AG08395 (cell line): ENCODE measurements at places on chromosomes 6 and 20.

DNA sequence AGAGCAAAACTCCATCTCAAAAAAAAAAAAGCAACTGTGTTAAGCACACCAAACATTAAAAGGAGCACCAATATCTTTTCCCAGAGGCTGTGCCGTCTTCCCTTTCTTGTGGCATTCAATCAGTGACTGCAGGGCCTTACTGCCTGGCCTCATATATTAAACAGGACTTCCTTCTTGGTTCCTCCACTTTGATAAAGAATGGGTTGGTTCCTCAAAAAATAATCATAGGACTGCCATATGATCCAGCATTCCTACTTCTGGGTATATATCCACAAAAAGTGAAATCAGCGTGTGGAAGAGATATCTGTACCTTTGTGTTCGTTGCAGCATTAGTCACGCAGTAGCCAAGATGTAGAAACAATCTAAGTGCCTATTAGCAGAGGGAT lies 40.3 kb upstream of the GFOD1 start:
- no peak for DNase-seq

DNA sequence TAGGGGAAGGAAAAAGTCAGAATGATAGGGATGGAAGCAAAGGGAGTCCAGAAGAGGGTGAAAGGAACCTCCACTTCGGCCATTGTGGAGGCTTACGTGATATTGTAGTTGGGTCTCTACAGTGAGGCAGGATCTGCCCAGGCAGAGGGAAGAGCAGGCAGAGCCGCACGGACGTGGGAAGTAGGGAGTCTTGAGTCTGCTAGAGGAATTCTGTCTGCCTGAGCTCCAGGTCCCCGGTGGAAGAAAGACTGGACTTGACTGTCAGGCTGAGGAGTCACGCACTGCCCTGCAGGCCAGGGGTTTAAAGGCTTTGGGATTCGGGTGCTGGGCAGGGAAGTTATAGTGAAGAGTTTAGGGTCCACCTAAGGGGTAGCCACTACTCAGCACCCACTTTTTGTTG lies 16.4 kb downstream of the TGM6 start:
- DNase-seq: no peak

DNA sequence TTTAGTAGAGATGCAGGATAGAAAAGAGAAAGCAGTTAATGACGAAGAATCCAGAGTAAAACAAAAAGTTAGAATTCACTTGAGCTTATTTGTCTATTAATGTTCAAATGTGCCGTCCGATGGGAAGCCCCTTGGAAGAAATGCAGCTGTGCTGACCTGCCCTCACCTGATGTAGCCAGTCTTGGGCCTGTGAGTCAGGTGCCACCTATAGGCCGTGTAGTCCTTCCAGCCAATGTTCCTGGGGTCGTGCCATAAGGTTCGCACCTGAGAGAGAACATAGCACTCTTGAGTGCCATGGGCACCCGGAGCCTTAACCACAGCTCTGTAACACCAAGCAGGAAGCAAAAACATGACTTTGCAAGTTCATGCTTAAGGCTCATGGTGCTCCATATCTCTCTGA lies 32.4 kb downstream of the THBS2 start:
- DNase-seq: no peak

- DNase-seq: peak; percentile 95
Observed at GRCh38 chr6:44058617-44059358, 68.5 kb downstream of the MRPL14 start.

GRCh38 chr6:161477876-161478425 lies 204.1 kb upstream of the AGPAT4 start:
- no peak for DNase-seq

DNA sequence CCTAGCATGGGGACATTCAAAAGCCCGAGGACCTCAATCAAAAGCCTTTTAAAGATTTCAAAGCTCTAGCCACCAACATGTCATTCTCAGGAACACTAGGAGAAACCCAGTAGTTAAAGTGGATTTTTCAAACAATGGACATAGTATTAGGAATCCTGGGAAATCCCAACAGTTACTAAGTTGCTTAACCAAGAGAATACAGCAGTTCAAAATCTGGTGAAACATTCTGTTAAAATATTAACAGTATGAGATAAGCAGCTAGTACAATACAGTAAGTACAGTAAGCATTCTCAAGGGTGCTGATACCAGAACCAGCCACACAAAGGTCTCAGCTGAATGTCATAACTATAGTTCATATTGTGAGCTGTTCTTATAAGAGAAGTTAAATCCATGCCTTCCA lies 68.6 kb downstream of the CDK19 start:
- DNase-seq: no peak

DNA sequence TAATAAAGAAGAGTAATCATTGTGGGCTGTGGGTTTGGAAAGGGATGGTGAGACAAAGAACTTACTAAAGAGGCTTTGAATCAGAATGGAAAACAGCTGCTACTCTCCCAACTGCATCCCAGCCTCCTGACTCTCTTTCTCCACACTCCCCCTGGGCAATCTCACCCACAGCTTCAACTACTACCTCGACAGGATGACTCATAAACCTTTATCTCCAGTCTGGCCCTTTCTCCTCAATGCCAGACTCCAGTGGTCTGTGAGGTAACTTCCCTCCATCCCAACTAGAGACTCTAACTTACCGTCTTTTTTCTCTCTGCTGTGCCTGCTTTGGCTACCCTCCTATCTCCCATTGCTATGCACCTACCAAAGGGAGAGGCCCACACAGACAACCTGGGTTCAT lies 135.3 kb upstream of the RREB1 start:
- DNase-seq: peak; percentile 13

DNA sequence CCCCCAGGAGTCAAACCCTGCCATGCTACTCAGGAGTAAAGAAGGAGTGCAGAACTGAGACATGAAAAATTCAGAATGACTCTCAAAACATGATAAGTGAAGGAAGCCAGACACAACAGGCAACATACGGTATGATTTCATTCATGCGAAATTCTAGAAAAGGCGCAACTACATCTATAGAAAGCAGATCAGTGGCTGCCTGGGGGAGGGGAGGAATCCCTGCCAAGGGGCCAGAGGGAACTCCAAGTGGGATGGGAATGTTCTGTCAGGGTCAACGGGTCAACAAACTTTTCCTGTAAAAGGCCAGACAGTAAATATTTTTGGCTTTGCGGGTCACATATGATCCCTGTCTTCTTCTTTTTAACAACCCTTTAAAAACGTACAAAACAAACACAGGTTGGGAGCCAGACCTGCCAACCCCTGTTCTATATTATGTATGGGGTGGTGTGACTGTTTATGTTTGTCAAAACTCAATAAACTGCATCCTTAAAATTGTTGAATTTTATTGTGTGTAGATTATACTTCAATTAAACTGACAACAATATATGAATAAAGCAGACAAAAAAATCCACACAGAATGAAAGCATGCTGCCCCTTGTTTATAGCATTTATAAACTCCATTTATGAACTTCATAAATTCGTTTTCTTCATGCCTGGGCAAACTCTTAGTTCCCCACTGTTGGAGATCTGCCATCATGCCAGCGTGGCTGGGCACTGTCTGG lies 56.6 kb upstream of the TRAF3IP2 start:
- DNase-seq: no peak

DNA sequence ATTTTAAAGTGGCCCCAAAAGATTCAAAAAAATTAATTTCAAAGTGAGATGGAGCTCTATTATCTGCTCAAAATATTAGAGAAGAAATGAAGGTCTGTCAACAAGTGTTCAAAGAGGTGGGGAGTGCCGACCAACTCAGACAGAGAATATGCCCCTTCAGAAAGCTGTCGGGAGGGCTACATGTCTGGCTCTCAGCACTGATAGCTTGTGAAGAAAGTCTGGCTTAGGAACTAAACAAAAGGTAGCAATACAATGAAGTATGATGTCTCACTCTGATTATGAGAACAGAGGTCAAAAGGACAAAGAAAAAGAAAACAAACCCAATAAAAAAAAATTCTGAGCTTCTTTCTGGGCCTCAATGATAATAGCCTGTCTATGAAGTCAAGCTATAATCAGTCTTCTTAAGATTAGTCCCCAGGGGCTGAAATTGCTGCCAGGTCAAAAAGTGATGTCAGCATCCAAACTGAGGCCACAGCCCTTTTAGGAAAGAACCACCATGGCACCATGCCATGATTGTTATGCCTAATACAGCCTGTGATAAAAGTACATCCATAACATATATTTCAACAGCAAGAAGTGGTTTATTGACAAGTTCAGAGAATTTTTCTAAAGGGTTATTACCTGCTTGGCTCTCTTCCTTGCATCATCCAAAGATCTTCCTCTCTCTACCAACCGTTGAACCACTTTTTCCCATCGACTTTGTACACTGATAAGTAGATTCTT lies 150.9 kb downstream of the DST start:
- no peak for DNase-seq

- no peak for DNase-seq
Observed at GRCh38 chr6:157563611-157564284, 182.8 kb downstream of the ZDHHC14 start.

GRCh38 chr20:53914781-53915445 lies 155.5 kb downstream of the BCAS1 start:
- DNase-seq: no peak
